ENCODE measurements at places on chromosomes 6 and 20.
A peak's percentile ranks its signal among the peaks of the same experiment; 100 is the strongest.

DNA sequence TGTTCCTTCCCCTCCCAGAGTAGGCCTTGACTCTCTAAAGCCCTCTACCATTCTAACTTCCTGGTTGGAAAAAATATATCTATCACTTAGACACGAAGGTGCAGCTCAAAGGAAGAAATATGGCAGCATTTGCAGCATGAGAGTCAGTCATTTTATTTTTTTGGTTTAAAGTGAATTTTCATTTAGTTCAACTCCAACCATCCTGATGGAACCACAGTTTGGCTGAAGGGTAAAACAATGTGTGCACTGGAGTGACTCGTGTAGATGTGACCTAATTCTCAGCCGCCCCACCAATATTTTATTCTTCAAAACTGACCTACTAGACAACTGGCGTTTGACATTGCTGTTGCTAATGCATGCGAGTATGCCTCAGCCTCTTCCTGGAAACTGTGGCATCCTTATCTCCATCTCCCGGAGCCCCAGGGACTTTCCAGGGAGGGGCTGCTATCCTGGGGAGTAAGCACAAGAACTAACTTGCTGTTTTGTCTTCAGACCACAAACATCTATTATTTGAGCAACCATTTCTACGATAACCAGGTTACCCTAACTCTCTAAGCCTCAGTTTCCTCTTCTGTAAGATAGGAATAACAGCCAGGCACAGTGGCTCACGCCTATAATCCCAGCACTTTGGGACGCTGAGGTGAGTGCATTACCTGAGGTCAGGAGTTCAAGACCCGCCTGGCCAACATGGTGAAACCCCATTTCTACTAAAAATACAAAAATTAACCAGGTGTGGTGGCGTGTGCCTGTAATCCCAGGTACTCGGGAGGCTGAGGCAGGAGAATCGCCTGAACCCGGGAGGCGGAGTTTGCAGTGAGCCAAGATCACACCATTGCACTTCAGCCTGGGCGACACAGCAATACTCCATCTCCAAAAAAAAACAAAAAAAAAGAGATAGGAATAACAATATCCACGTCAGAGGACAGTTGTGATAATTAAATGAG is 148.7 kb upstream of the JARID2 start:
- no peak for DNase-seq

DNA sequence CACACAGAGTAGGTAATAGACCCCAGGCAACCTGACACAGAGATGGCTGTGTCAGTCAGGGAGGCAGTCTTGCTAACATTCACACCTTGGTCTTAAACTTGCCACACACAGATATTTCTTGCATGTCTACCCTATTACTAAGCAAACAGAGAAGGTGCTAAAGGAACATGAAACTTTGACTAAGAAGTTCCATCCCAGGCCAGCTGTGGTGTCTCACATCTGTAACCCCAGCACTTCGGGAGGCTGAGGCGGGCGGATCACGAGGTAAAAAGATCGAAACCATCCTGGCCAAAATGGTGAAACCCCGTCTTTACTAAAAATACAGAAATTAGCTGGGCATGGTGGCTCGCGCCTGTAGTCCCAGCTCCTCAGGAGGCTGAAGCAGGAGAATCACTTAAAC is 222.4 kb upstream of the JARID2 start:
- no peak for DNase-seq

DNA sequence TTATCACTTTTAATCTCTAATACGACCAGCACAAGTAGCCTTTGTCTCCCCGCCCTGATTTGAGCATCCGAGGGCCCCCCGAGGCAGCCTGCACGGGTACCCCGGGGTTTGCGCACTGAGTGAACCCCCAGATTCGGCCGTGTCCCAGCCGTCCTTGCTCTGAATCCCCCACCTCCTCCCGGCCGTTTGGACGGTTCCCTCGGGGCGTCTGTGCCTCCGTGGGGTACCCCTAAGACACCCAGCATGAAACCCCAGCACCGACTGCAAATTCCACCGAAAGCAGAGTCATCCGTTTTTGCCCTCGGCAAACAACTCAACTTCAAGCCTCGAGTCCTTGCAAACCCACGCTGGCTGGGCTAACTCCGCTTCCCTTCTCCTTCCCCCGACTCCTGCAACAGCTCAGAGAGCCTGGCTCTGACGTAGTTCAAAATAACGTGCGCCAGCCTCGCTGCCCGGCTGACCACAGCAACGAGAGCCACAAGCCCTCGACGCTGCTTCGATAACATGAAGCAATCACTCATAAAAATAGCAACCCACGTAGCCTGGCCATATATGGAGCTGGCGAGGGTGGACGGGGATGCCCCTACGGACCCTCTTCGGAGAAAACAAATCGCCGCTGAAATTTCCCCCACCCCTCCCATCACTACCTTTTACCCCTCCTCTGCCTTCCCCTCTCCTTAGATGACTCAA is 764 bp upstream of the SNAP25 start:
- peak; percentile 10 for DNase-seq

DNA sequence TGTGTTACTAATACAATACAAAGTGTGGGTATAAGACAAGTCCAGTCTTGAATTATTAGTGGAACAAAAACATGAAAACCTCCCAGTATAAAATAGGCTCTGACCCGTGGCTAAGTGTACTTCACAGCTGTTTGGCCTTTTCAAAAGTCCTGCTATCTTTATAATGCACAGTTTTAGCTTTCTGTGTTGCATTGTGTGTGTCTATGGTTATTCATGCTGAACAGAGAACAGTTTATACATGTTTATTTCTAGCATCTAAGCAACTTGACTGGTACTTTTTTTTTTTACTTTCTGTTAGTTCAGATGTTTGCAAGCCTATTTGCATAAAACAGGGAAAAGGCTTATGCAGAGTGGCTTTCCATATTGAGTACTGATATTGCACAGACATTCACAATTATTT is 119.2 kb upstream of the CCN2 start:
- DNase-seq = no peak

GRCh38 chr20:1524004-1524403 is 32.8 kb upstream of the SIRPB2 start:
- DNase-seq = no peak

- DNase-seq = no peak
Observed at GRCh38 chr6:25363427-25363826, 84.3 kb downstream of the CARMIL1 start.
